Chondrocyte (in vitro differentiated cells): ENCODE measurements at places on chromosomes 12 and 14. TPM values are rescaled to one million over a fixed set of nuclear protein-coding genes. Genes with fewer than 3 reads are reported as not detected.

The NAV3 gene
- total RNA-seq: 19.1 to 29.9 TPM (median 27.5 TPM) in 3 replicates

The MMAB gene
- 22.6 to 29.1 TPM (median 23.3 TPM) in 3 replicates for total RNA-seq

DNA sequence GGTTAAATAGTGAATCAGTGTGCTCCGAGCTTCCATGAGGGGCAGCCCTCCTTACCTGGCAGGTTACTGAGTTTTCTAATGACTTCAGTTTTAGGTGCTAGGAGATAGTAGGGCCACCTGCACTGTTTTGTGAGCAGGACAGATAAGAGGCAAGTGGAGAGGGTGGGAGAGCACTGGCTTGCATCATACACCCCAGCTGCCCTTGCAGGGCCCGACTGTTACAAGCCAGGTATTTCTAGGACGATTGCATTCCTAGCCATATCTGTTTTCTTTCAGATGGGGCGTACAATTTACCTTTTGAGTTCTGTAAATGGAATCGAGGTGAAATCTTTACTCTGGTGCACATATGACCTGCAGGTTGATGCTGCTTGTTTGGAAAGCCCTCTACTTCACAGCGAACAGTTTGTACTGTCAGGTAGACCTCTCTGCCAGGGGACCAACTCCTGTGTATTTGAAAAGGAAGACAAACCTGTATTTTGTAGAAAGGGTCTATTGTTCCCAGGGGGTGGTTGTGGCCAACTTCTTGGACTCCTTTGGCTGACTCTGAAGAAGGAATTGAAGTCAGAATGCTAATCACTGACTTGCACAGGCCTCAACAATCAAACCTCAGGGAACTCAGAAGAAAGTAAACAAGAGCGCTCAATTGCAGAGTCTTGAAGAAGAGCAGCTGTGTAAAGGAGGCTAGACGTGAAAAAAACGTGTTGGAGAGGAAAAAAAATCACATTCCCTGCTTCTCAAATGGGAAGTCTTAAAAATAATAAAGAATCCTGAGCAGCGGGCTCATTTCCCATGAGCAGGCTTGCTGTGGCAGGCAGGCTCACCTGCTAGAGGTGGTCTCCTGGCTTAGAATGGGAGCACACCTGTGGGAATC, 57.3 kb downstream of the ETV6 start:
- DNase-seq: no peak

The KRT79 gene
- 0.10 to 0.31 TPM (median 0.19 TPM) in 3 replicates for total RNA-seq

The TAS2R19 gene
- total RNA-seq: 1.4 to 2.2 TPM (median 1.9 TPM) in 3 replicates

The GUCY2C gene
- not detected in 3 replicates for total RNA-seq

DNA sequence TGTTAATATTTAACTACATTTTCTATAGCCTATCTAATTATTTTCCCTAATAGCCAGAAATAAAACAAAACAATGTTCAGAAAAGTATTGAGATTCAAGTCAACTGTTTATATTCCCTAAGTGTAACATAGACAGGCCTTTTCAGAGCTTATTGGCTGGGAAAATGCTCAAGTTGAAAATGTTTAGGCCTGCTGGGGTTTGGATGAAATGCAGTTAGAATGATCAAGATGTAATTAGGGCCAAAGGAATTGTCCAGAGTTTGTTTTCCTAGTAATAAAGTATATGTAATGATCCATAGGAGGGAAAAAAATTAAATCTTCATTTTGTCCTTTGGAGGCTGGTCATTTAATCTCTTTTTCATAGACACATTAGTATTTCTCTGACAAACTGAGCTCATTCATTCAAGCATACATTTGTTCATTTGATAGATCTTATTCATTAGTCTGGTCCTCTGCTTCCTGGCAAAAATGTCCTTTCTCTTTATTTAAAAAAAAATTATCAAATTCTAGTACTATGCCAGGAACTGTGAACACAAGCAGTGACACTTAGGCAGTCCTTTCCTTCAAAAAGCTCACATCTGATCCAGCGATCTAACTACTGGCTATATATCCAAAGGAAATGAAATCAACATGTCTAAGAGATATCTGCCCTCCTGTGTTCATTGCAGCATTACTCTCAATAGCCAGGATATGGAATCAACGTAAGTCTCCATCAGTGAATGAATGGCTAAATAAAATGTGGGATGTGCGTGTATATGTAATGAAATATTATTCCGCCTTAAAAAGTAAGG, 40.1 kb upstream of the NEDD1 start:
- DNase-seq: no peak

The HRK gene
- 0.31 to 0.80 TPM (median 0.49 TPM) in 3 replicates for total RNA-seq

DNA sequence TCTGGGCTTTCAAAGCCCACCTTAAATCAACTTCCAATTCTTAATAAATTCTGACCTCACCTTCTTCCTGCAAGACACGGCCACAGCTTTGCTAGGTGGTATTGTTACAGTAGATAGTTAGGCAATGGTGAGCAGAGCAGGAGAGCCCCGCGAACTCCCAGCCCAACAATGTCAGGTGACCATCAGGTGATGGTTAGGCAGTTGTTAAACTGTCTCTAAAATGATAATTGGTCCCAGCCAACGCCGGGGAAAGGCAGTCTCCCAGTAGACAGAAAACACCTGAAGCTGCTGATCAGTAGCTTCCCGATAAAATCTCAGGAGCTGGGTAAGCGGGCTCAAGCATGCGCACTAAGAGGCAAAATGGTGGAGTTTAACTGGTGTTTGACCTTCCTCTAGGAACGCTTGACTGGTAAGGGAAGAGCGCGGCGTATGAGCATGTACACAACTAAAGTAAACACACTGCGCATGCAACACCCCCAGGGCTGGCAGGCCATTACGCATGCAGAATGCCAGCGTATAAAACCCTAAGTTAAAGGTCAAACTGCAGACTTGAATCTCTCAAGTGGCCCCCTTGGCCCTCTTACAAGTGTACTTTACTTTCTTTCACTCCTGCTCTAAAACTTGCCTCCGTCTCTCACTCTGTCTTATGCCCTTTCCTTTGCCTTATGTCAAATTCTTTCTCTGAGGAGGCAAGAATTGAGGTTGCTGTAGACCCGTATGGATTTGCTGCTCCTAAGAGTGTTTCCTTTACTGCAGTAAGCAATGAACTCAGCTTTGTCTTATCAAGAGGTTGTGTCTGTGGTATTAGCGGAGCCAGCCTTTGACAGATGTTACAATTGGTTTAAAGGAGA, 113.5 kb downstream of the C12orf75 start:
- DNase-seq: no peak

The SNW1 gene
- total RNA-seq: 54.8 to 63.0 TPM (median 61.7 TPM) in 3 replicates

The MYRFL gene
- 0.27 to 0.41 TPM (median 0.35 TPM) in 3 replicates for total RNA-seq

DNA sequence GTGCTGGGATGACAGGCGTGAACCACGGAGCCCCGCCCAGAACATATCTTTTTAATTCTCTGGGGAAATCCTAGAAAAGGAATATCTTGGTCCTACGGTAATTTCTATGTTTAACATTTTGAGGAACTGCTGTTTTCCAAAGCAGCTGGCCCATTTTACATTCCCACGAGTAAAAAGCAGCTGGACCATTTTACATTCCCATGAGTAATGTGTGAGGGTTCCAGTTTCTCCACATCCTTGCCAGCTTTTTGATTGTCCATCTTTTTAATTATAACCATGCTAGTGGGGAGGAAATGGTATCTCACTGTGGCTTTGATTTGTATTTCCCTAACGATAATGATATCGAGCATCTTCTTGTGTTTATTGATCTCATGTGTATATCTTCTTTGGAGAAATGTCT, 4.4 kb upstream of the P2RX4 start:
- DNase-seq: no peak

DNA sequence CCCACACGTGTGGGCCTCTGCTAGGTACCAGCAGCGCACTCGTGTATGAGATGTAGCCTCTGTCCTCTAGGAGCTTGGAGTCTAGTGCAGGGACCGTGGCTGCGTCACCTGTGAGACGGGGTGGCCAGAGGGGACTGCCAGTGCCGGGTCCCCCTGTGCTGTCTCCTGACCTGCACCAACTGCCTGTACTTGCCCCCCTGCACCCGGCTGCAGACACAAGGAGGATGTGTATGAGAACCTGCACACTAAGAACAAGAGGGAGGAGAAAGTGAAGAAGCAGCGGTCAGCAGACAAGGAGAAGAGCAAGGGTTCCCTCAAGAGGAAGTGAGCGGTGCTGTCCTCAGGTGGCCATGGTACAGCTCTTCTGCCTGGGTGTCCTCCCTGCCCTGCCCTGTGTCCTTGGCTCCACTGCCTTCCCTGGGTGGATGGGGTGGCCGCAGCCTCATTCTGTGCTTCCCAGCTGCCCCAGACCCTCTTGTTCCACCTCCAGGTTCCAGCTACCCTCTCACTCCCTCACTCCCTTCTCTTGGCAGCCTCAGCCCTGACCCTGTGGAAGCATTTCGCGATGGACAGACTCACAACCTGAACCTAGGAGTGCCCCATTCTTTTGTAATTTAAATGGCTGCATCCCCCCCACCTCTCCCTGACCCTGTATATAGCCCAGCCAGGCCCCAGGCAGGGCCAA, 9.6 kb downstream of the PTPN6 start:
- no peak for DNase-seq

- no peak for DNase-seq
Observed at GRCh38 chr14:55530464-55530863, 49.5 kb upstream of the KTN1 start.

DNA sequence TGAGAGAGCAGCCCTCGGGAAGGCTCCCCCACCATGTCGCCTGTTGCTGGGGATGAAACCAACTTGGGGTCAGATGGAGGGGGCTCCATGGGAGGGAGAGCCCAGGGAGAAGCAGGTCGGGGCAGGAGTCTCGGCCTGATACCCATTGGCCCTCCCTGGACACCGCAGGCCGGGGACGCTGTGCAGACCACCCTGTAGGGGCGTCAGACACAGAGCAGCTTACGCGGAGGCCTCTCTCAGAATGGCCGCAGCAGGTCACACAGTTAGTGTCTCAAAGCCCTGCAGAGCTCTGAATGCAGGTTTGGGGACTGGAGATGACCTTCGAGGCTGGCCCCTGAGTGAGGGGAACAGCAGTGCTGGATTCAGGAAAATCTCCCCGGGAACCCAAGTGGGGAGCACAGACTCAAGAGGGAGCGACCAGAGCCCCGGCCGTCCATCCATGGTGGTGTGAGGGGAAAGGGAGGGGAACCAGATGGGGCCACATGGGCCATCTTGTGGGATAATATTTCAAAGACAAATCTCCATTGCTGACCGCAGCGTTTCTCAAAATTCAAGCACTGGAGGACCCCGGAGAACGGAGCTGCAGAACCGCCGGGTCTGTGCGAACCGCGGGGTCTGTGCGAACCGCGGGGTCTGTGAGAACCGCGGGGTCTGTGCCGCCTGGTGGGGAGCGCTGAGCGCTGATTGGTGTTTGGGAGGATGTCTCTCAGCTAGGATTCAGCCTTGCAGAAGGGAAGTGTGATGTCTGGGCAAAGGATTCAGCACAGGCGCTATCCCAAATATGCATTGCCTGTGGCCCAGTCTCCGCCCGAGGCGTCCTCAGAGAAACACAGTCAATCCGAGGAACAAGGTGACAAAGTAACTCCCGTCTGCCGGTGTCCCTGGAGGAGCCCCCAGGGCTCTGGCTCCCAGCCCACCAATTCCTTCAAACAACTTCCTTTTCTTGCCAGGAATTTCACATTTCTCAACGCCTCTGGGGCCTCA, 324.4 kb upstream of the RTL1 start:
- no peak for DNase-seq
